CD4-positive, alpha-beta T cell treated with Interleukin-4 for 4 hours (primary cell): ENCODE measurements at places on chromosomes 7 and 10.

GRCh38 chr10:62597226-62597625 lies 207.3 kb upstream of the ADO start:
- no peak for DNase-seq

DNA sequence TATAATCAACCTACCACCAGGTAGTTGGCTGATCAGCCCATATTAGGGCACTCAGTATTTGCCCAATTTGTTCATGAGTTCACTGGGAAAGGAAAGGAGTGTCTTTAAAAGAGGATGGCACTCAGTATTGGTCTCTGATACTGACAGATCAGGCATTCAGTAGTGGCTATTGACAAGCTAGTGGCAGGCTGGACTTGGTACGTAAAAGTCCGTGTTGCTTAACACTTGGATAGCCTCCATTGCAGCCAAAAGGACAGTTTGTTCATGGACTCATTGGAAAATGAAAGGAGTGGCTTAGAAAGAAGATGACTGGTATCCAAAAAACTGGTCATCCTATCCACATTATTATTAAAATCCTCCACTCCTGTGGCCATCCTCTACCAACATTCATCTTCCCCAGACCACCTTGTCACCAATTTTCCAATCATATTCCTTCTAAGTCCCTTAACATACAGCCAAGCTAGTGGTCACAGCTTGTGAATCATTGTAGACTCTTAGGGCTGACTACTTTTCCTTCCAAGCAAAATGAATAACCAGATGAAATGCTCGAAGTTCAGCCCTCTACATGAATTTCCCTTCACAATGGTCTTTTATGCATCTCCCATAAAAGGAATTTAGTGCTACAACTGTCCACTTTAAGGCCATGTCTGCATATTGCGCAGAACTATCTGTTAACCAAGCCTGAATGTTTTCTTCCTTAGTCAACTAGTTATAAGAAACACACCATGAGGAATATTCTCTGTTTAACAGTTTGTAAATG lies 78.6 kb upstream of the MAGI2 start:
- DNase-seq = no peak

GRCh38 chr10:122249991-122250750 lies 20.9 kb upstream of the BTBD16 start:
- DNase-seq = no peak

- DNase-seq = no peak
Observed at GRCh38 chr10:13335881-13336280, 12.2 kb downstream of the SEPHS1 start.

DNA sequence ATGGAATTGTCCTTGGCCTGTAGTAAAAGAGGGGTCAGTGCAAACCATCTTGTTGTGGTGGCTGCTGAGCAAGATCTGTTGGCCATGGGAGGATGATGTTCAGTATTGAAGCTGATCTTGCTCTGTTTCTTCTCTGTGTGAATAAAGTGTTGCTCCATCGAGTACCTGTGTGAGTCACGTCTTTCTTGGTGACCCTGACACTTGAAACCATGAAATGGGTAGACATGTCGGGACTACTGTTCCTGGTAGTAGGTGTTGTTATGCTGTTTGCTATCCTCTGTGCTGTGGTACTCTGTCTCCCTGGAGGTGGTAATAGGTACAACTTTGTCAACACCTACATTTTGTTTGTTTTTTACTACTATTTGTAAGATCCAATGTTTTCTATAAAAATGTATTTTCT lies 330.6 kb downstream of the MDFIC start:
- no peak for DNase-seq

DNA sequence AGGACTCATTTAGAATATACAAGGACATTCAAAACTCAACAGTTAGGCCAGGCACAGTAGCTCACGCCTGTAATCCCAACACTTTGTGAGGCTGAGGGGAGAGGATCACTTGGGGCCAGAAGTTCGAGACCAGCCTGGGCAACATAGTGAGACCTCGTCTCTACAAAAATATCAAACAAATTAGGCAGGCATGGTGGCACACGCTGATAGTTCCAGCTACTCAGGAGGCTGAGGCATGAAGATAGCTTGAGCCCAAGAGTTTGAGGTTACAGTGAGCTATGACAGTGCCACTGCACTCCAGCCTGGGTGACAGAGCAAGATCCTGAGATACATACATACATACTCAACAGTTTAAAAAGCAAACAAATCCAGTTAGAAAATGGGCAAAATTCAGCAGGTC lies 44.9 kb downstream of the GNA12 start:
- no peak for DNase-seq

DNA sequence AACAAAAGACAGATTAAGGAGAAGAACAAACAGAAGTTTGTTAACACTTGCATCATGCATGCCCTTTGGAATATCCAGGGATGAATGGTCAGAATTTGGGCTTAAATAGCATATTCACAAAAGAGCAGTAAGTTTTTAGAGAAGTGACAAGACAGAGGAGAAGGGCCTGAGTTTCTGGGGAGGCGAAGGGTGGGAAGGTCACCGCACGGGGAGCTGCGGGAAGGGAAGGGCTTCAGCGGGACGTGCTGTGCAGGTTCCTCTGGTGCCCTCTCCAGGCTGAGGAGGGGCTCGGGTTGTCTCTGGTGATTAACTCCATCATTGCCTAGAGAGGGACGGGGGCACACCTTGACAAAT lies 10.4 kb upstream of the ZNF22 start:
- no peak for DNase-seq

GRCh38 chr7:46160861-46161260 lies 239.8 kb upstream of the IGFBP3 start:
- no peak for DNase-seq

DNA sequence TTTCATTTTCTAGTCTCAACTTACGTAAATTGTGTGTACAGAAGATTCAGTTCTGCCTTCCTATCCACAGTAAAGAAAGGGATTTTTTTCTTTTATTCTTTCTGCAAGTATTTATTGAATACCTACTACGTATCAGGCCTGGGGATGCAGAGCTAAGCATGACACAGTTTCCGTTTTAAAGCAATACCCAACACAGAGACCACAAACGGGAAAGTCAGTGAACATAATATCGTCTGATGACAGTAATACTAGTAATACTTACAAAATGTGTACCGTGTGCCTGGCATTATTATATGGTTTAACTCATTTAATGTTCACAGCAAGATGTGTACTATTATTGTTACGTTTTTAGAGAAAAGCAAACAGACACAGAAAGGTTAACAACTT lies 22.4 kb downstream of the REEP3 start:
- DNase-seq = no peak

DNA sequence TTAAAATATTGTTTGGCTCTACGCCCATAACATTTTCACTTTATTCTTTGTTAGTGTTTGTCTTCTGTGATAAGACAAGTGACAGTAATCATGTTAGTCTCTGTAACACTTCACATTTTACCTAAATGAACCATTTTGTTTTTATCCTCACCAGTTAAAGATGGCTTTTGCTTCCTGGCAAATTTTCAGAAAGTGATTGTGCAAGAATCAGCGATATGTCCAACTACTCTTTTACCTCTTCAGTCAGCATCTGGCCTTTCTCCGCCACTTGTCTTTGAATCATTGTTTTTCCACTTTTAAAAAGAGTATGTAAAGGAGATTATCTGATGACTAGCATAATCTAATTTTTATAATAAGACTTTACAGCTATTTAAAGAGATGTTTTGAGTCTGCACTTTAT lies 3.5 kb downstream of the DGKB start:
- DNase-seq = no peak

DNA sequence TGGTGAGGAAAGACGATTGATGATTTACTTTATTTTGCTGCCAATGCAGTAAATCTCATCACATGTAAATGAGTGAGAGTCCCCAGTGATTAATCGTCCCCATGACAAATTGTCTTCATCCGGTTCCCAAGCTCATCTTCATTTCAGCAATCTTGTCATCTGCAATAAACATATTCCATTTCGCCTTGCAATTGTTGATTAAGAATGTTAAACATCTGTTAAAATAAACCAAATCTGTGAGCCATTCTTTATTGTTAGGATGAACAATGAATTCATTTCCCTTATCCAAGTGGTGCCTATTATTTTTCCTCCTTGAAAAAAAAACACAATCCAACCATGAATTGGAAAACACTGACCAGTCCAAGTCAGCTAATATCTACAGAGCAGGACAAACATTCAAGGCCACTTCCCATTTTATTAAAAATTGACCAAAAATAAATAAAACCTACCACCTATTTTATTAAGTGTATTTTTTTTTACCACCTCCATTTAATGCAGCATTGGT lies 36.5 kb downstream of the NPS start:
- DNase-seq = no peak

GRCh38 chr10:13302821-13303555 lies 3.1 kb upstream of the PHYH start:
- no peak for DNase-seq

DNA sequence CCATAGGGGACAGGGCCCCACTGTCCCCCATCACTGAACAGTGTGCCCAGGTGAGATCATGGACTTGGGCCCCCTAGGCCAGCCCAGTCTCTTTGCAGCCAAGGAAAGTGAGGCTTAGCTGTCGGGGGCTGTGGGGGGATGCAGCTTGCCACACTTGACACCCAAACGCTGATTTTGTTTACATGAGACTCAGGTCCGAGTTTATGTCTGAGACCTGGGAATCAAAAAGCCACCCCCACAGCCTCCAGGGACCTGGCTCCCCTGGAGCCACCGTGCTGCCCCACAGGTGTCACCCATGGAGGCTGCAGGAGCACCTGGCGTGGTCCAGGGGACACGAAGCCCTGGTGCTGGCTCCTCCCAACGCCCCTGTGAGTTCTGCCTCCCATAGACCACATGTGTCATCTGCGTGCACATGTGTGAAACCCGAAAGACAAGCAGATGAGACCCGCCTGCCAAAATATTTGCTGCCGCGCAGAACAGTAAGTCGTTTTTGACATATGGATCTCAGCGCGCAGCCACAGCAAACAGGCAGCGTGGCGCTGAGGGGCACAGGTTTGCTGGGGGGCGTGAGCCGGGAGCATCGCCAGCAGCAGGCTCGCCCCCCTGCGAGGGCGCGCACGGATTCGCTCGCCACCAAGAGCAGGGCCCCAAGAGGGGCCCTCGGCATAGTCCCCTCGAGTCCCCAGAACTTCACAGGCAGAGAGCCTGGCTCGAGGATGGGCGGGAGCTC lies 112.3 kb downstream of the LHPP start:
- no peak for DNase-seq

- DNase-seq = no peak
Observed at GRCh38 chr10:132140167-132140925, 46.4 kb upstream of the DPYSL4 start.

DNA sequence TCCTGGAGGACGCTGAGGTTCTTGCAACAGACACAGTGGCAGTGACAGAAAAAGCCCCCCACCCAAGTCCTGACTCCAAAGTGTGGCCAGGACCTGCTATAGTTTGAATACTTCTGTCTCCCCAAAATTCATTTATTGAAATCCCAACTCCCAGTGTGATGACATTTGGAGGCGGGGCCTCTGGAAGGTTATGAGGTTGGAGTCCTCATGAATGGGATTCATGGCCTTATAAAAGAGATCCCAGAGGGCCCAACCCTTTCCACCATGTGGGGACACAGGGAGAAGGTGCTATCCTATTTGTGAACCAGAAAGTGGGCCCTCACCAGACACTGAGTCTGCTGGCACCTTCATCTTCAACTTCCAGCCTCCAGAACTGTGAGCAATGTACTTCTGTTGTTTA lies 18.3 kb downstream of the ANXA11 start:
- DNase-seq = no peak

GRCh38 chr7:42522227-42522991 lies 285.4 kb upstream of the GLI3 start:
- no peak for DNase-seq

- peak; percentile 10 for DNase-seq
Observed at GRCh38 chr7:158973440-158973839, 117.1 kb downstream of the DYNC2I1 start.

DNA sequence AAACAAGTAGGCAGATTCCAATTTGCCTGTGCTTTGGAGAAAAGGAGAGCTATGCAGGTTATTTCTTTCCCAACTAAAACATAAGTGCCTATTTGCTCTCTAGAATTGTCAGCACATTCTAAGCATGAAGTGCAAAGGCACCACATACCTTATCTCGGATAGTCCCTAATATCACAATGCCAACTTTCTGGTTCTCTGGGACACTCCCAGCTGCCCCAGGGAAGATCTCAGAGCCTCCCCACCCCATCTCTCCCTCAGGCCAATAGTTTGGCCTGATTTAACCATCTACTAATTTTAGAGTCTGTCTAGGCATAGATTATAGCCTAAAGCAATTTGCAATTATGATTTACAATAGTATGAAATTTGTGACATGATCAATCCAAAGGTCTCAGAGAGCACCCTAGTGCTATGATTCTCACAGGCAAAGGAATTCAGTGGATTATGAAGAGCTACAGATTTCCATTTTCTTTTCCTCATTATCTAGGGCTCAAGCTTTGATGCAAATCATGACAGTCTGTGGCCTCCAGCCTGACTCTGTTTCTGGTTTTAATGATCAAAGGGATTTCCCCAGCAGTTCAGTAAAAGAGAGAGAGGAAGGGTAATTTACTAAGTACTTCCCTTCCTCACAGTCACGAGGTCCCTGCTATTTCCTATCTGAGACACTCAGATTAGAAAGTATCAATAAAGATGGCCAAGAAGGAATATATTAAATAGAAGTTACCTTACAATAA lies 29.0 kb upstream of the IL6 start:
- DNase-seq = peak; percentile 44

DNA sequence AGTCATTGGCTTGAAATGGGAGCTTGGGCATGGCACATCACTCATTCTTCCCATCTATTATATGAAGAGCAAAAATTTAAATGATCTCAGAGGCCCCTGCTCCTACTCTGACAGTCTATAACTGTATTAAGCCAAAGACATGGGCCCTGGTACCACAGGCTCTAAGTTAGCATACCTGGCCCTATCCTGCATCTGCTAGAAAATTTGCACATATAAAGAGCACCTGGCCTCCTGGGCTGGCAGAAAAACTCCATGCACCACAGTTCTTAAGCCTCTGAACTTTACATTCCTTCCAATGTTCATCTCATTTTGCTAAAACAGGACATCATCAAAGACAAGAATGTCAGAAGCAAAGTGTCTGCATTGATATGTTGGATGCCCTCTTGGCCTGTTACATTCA lies 29.6 kb upstream of the ANK3 start:
- no peak for DNase-seq

DNA sequence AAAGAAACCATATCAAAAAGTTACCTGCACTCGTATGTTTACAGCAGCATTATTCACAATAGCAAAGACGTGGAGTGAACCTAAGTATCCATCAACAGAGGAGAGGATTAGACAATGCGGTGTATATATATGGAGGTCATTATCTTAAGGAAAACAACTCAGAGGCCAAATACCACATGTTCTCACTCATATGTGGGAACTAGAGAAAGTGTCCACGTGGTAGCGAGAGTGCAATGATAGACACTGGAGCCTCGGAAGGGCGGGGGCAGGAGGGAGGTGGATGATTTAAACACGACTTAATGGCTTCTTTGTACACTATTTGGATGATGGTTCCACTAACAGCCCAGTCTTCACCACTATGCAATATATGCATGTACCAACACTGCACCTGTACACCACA lies 40.1 kb upstream of the RNF32 start:
- DNase-seq = no peak
